ENCODE measurements at places on chromosomes 6 and 20. TPM values are rescaled to one million over a fixed set of nuclear protein-coding genes. Genes with fewer than 3 reads are reported as not detected.

The CST4 gene
- total RNA-seq = 2.7 TPM

The PPP1R3G gene
- 0.14 TPM for total RNA-seq

- H3K36me3 ChIP-seq = no peaks in the 10 kb centered on the region
- no peaks in the 10 kb centered on the region for H3K4me1 ChIP-seq
- no peak overlapping the region for H3K4me3 ChIP-seq
- no peak for DNase-seq
- no peaks in the 10 kb centered on the region for H3K27me3 ChIP-seq
Observed at GRCh38 chr6:80488190-80488589, 381.7 kb downstream of the BCKDHB start.

GRCh38 chr6:161232467-161232866 lies 41.4 kb downstream of the AGPAT4 start:
- H3K4me3 ChIP-seq = no peak overlapping the region
- DNase-seq = no peak
- no peaks in the 10 kb centered on the region for H3K36me3 ChIP-seq
- no peaks in the 10 kb centered on the region for H3K4me1 ChIP-seq
- no peak overlapping the region for H3K27ac ChIP-seq
- no peaks in the 10 kb centered on the region for H3K27me3 ChIP-seq

DNA sequence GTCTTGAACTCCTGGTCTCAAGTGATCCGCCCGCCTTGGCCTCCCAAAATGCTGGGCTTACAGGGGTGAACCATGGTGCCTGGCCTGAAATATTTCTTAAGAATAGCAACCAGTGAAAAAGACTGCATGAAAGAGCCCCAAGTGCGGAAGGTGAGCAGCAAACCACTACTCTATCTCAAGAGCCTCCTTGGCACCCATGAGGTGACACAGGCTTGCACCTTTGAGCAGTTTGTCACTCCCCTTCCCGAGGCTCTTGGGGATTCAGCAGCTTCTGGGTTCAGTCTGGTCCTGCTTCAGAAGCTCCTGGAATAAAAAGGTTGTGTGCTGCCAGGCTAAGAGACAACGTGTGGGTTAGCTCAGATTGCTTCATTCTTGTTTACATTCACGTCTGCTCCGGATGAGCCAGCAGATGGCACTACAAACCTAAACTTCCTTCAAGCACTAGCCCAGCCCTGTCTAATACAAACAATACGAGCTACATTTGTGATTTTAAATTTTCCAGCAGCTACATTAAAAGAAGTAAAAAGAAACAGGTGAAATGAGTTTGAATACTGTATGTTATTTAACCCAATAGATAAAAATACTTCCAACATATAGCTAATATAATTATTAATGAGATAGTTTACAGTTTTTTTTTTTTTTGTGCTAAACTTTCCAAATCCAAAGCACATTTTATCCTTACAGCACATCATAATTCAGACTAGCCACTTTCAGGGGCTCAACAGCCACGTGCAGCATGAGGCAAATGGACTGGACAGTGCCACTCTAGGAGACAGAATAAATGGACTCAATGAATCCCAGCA lies 46.2 kb downstream of the GJA10 start:
- H3K4me1 ChIP-seq = no peaks in the 10 kb centered on the region
- H3K36me3 ChIP-seq = no peaks in the 10 kb centered on the region
- no peaks in the 10 kb centered on the region for H3K27me3 ChIP-seq
- no peak overlapping the region for H3K4me3 ChIP-seq
- peak; percentile 60 for DNase-seq

DNA sequence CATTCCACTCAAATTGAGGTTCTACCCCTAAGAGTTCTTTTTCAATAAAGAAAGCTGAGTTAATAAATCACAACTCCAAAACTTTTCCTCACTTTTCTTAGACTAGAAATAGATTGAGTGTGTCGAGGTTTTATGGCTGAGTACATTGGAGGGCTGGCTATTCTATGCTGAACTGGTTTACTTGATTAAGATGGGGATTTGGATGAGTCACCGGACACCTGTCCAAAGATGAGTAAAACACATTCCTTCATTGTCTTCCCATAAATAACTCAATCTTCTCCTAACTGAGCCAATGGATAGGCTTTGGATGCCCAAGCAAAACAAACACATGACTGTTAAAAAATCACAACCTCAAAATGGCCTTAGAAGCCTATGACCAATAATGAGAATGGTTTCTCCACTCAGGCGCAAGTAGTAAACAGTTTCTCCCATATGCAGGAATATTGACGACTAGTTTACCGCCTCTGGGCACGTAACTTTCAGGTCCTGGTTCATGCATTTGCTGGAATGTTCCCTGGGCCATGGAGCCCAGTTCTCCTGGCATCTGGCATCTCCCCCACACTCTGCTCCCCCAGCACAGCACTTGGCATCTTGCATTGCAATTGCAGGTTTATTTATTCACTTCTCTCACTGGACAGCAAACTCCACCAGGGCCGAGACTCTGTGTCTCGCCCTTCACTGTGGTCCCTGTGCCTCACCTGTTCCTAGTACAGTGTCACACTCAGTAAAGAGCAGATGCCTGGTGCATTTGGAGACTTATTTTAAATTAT lies 43.9 kb downstream of the BCAS1 start:
- H3K27ac ChIP-seq = no peak overlapping the region
- peaks cover 1% of the 10 kb centered on the region for H3K27me3 ChIP-seq
- no peaks in the 10 kb centered on the region for H3K36me3 ChIP-seq
- H3K4me1 ChIP-seq = no peaks in the 10 kb centered on the region

DNA sequence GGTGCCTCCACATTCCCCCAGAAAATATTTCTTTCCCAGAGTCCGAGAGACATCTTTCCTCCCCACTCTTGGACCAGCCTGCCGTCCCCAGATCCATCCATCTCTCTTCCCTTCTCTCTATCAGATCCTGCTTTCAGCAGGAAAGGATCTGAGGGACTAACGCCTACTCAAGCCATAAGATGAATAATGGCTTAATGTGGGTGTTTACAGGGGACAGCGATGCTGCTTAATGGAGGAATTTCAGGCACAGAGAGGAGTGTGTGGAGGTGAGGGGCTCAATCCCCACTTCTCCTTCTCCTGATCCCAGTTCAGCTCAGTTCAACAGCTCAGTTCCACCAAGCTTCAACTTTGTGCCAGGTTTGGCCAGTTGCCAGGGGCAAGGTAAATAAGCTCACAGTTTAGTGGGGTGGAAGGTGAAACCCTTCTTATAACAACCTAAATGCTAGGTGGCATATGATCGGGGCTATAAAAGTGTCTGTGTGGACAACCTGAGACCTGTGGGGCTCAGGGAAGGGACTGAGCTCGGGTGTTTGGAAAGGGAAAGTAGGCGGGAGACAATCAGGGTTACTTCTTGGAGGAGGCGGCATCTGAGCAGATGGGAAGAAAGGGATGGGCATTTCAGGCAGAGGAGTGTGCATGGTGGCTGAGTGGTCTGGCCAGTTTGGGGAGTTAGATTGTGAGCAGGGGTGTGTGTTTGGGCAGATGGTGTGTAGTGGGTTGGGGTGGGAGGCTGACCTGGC lies 55.8 kb downstream of the CDH22 start:
- DNase-seq = no peak
- H3K36me3 ChIP-seq = no peaks in the 10 kb centered on the region
- H3K4me1 ChIP-seq = no peaks in the 10 kb centered on the region
- no peak overlapping the region for H3K4me3 ChIP-seq
- H3K27ac ChIP-seq = no peak overlapping the region
- H3K27me3 ChIP-seq = no peaks in the 10 kb centered on the region

DNA sequence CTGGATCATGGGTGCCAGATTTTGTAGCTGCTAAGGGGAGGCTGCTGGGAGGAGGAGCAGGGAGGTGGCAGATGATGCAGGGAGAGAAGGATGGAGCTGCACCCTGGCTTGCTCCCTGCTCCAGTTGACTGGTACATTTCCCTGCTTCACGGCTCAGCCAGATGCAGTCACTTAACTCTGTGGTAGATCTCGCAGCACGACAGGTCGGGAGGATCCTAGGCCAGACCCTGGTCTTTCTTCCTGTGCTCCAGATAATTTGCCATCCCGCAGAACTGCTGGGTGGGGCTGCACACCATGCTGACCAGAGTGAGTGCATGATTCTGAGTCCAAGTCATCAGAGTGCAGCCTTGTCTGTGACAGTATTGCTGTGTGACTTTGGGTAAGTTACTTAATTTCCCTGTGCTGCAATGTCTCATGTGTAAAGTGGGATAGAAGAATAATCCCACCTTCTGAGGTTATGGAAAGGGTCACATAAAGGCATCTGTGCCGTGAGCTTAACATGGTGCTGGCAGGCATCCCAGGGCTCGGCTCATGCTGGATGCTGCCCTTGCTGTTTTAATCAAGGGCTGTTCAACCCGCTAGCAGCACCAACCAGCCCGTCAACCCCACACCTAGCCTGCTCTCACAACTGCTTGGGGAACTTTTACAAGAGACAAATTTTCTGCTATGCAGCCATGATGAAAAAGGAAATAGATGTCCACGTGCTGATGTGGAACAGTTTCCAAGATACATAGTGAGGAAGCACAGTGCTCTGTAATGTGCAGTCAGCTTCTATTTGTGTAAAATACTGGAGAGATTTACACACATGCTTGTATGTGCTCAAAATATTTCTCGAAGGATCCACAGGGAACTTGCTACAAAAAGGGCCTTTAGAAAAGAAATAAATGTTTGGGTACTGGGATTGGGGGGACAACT lies 257.9 kb downstream of the CDH26 start:
- no peak for DNase-seq
- no peaks in the 10 kb centered on the region for H3K27me3 ChIP-seq
- no peaks in the 10 kb centered on the region for H3K4me1 ChIP-seq
- H3K36me3 ChIP-seq = no peaks in the 10 kb centered on the region
- no peak overlapping the region for H3K4me3 ChIP-seq

GRCh38 chr6:43840490-43841218 lies 70.6 kb downstream of the VEGFA start:
- H3K4me1 ChIP-seq = peaks cover 43% of the 10 kb centered on the region
- no peaks in the 10 kb centered on the region for H3K36me3 ChIP-seq
- no peak for DNase-seq

- H3K36me3 ChIP-seq = no peaks in the 10 kb centered on the region
- no peak overlapping the region for H3K4me3 ChIP-seq
- peaks cover 4% of the 10 kb centered on the region for H3K27me3 ChIP-seq
- H3K27ac ChIP-seq = no peak overlapping the region
- DNase-seq = peak; percentile 26
Observed at GRCh38 chr20:63098195-63098810, 91.5 kb upstream of the BHLHE23 start.
